Skeletal muscle cell (primary cell): ENCODE measurements at places on chromosomes 3 and 15.

DNA sequence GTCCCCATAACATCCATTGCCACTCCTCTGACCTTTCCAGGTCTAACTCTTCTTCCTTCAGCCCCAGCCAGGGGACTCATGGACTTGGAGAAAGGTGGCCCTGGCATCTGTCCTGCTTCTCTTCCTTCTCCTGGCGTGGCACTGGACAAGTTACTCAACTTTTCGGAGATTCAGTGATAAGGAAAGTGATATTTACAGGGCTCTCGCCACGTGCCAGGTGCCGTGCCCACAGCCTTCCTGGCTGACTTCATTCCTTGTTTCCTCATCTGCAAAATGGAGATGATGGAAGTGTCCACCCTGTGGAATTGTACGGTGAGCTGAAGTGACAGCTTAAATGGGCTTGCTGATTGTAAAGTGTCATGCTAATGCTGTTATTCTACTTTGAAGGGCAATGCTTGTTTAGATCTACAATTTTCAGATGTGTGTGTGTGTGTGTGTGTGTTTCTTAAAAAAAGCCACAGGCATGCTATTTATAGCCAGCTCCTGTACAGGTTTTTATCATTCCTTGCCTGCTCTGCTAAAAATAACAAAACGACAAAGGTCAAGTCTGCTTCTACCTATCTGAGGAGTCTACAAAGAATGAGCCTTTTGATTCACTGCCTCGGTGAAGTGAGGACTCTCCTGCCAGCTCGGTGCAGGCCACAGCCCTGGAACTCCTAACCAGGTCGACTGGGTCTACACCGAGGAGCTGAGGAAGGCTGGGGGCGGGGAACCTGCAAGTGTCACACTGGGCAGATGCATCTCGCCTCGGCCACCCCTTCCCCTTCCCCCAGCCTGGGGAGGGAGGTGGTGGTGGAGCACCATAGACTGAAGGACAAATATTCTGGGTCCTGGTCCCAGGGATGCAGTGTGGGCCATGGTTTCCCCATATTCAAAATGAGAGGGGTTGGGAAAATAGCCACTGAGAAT is 11.4 kb upstream of the ATP2B2 start:
- DNase-seq = no peak

DNA sequence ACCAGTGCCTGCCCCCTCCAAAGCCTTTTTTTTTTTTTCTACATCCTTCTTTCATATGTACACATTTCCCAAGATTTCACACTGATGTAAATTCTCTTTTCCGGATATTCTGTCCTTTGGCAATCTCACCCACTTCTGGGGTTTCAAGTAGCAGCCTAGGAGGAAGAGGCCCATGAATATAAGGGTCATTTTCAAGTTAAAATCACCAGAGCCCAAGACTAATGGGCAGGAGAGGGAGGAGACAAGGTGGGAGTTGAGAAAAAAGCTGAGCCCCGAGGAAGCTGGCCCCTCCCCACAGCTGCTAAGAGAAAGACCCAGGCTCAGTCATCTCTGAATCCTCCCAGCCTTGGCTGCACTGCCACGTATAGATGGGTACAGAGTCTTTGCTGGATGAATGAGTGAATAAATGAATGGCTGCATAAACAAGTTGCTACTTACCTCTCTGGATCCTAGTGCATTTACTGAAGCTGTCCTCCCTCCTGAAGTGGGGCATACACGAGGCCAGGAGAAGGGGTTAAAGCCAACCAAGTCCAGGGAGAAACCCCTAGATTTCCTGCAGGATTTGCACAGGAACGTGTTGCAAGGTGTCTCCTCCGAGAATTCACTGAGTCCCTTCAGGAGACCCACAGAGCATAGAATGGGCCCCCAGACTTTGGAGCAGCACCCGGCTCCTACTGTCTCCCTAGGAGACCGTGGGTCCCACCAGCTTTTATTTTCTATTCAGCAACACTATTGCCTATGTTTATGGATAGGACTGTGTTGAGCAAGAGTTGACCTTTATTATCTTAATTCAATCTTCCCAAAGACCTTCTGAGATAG is 100.8 kb upstream of the LIPC start:
- no peak for DNase-seq

DNA sequence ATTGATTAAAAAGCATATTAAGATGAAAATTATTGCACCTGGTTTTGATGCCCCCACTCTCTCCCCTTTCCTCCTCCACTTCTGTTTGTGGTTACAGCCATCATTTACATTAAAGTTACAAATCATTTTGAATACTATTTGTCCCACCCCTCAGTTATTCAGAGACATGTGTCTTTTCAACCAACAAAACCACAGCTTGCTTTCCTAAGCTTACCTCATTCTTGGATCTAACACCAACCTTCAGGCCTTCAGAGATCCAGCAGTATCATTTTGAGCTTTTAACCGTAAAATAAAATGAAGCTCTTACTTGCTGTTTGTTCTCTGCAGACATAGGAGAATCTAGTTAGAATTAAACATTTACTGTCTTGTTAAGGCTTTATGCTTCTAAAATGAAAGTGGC is 4.7 kb downstream of the PXYLP1 start:
- no peak for DNase-seq

DNA sequence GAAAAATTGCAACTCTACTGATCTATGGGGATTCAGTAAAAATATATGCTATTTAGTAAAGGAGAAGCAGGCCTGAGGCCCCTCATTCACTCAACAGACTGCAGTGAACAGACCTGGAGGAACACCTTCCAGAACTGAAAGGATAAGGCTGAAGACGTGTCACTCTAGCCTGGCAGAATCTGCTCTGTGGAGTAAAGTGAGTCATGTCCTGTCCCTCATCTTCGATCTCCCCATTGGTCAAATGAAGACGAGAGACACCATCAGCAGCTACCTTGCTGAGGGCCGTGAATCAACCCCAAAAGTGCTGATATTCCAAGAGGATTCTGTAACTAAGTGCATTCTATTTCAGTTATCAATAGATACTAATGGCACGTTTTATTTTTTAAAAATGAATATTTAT is 359.7 kb downstream of the FGF12 start:
- DNase-seq = no peak

GRCh38 chr3:115695090-115695489 is 71.8 kb downstream of the GAP43 start:
- DNase-seq = no peak
